Stimulated activated CD8-positive, alpha-beta memory T cell treated with anti-CD3 and anti-CD28 coated beads, Interleukin-4, amount 100 ng/mL, for 1 hour (primary cell): ENCODE measurements at places on chromosomes 4 and X.

DNA sequence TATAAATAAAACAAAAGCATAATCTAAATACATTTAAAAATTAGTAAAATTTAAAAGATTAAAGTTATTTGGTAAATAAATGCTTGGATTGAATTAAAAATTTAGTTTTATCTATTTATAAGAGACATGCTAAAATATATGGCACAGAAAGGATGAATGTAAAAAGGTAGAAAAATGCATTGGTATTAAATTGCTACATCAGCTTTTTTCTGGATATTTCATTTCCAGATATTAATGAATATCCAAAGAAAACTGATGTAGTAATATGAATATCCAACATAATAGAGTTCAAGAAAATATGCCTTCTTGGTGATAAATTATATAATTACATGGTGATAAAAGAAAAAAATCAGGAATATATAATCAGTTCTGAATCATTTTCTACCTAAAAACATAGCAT lies 1743.9 kb downstream of the RPA4 start:
- DNase-seq = no peak

- no peak for DNase-seq
Observed at GRCh38 chr4:118991686-118992085, 103.0 kb downstream of the SYNPO2 start.

DNA sequence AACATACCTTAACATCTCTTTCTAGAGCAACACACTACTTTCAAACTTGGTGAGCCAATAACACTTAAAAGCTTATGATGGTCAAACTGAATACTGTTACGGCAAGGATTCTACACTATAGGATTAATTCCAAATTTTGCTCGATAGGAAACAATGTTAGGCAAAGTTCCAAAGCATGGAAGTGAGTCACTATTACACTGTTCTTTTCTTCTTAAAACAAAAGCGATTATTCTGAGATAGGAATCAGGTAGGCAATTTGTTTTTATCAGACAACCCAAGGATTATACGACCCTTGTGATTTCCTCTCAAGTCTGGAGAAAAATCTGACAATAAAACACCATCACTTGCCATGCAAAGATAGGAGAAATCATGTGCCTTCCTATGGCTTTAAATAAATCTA lies 81.5 kb downstream of the HUWE1 start:
- DNase-seq = no peak

DNA sequence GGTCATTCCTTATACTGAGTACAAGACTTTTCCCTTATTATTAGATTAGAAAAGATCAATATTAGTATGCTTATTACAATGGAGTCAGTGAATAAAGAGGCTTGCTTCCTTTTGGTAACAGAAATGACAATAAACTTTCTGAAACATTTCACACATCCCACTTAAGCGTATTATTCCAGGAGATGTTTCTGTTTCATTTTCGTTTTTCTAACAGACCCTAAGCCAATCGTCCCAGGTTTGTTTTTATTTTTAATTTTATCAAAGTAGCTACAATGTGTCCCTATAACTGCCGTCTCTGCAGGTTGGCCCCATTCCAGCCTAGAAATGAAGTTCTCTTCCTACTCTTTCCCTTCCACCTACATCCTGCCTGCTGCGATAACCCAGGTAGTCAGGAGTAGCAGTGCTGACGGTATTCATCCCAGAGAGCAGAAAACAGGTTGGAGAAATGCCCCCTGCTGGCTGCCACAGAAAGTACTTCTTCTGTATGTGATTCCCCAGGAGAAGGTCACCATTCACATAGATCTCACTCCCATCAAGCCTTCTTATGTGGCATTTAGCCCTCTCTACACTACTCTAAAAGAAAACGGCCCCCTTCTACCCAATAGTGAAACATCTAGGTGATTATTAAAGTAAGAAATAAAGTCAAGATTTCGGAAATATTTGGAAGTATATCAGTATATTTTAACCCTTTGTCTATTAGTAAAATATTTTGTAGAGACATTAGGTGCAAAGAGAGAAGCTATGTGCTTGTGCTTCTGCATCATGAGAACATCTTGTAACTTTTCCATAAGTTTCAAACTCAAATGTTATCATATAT lies 40.4 kb downstream of the ENPEP start:
- DNase-seq = peak; percentile 50

DNA sequence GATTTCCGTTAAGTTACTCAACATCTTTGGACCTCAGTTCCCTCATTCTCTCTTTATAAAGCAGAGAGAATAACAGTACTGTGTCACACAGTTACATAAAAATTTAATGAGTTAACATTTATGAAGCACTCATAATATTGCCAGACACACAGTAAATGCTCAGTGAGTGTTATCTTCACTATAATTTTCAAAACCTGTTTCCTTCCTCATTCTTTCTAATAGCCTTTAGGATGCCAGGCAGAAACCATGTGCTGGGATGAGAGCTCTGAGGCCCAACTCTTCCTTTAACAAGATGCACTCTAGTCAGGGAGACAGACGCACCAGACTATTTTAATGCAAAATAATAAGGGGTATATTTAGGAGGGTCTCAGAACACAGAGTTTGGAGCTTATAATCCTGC lies 208.2 kb downstream of the STK32B start:
- no peak for DNase-seq

- no peak for DNase-seq
Observed at GRCh38 chrX:140492066-140492994, 12.5 kb downstream of the SOX3 start.

DNA sequence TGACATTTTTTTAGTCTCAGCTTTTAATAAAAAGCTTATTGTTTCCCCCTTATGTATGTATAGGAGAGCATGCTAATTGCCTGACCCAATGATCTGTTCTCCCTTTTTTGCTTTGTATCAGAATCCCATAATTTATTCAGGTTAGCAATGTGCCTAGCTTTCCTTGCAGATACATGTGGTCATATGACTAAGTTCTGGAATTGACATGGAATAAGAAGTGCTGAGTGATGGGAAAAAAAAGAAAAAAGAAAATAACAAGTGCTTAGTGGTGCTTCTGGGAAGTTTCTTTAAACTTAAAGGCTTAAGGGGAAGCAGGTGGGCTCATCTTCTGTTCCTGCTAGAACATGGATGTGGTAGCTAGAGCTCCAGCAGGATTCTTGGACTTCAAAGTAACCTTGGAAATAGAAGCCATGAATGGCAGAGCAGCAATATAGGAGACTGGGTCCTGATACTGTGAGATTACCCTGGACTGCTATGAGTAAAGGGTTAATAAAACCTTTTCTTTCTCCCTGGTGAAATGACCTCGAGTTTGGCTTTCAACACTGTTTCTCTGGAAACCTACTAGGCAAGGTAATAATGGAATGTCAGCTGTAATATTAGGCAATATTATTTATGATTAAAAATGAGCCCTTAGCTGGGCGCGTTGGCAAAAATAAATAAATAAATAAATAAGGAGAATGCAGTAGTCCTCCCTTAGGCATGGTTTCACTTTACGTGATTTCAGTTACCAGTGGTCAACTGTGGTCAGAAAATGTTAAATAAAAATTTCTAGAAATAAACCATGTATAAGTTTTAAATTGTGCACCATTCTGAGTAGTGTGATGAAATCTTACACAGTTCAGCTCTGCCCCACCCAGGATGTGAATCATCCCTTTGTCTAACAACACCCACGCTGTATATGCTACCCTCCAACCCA lies 16.7 kb upstream of the RBM41 start:
- no peak for DNase-seq

DNA sequence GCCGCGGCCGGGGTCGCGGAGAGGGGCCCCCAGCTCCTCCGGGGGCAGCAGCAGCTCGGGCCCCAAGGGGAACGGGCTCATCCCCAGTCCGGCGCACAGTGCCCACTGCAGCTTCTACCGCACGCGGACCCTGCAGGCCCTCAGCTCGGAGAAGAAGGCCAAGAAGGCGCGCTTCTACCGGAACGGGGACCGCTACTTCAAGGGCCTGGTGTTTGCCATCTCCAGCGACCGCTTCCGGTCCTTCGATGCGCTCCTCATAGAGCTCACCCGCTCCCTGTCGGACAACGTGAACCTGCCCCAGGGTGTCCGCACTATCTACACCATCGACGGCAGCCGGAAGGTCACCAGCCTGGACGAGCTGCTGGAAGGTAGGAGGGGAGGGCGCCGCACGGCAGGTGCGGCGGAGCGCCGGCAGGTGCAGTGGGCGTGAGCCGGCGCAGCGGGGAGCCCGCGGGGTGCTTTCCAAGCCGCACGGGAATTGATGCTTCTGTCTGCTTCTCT lies 886 bp downstream of the DCLK2 start:
- no peak for DNase-seq

GRCh38 chr4:174156239-174156826 lies 127.1 kb downstream of the FBXO8 start:
- no peak for DNase-seq

GRCh38 chr4:128574706-128575105 lies 234.8 kb upstream of the JADE1 start:
- DNase-seq = peak; percentile 26

DNA sequence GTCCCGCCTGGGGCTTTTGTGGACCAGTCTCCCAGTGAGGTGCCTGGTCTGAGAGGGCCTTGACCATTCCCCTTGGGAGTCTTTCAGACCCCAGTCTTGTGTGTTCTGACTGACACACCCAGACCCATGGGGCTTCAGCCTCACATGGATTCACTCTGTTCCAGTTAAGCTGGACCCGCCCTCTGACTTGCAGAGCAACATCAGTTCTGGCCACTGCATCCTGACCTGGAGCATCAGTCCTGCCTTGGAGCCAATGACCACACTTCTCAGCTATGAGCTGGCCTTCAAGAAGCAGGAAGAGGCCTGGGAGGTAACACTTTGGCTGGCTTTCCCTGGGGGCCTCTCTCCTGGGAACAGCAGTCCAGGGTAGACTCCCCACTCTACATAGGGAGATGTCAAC lies 6.8 kb downstream of the IL9R start:
- DNase-seq = no peak

DNA sequence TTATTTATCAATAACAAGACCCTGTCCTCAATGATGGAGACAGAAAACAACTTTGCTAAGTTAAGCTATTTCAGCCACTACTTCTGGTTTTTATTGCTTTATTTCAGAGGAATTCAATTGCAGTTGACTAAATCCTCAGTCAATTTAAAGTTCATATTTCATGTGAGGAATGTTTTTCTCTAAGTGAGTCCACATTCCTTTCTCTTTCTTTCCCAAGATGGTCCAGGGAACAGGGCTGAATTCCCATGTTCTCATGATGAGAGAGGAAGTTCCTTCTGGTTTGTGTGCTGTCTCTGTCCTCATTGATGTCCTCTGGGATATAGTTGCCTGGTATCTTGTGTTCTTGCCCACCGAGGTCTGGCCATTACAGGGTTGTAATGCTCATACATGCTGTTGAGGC lies 117.2 kb downstream of the SLIT2 start:
- DNase-seq = no peak

DNA sequence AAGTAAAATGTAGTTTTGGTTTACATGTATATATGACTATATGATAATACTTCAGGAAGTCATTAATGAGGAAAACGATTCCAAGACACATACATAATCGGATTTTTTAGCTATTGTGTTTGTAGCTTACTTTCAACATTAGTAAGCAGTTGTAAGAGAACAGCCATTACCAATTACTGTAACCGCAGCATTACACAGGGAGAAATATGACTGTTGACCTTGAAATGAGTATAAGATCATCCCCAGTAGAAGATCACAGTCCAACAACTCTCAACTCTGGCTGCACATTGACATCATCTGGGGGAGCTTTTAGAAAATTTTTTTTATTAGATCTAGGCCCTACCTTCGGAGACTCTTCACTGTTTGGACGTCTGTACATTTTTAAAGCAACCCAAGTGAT lies 762.0 kb upstream of the MAGEB2 start:
- no peak for DNase-seq

GRCh38 chr4:157043131-157043530 lies 32.8 kb upstream of the GLRB start:
- DNase-seq = no peak

GRCh38 chr4:127249066-127249766 lies 383.5 kb upstream of the INTU start:
- no peak for DNase-seq

DNA sequence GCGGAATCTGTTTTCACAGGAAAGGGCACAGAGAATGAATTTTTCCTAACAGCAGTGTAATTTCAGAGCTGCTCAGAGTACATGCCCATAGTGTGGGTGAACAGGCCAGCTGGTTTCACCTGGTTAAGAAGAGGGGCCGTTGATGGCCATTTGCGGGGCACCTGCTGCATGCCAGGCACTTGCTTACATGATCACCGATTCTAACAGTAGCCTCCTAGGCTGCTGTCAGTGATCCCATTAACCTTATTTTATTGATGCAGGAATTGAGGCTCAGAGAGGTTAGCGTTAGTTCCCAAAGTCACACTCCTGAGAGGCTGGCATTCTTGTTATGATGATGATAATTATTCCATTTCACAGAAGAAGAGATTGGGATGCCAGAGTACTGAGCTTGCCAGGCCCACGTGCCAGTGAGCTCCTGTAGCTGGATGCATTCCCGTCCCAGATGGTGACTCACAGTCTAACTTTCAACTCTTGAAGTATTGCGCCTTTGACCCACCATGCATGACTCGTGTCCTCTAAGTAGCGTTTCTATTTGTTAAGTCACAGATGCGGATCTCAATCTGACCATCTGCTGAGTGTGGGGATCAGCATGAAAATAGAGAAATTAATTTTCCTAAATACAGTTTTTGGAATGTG lies 76.5 kb downstream of the PSAPL1 start:
- no peak for DNase-seq

GRCh38 chr4:633976-634598 lies 8.7 kb downstream of the PDE6B start:
- no peak for DNase-seq

- no peak for DNase-seq
Observed at GRCh38 chrX:52979568-52979967, 21.2 kb upstream of the FAM156A start.

- DNase-seq = no peak
Observed at GRCh38 chr4:86496094-86497080, 97.7 kb upstream of the PTPN13 start.

DNA sequence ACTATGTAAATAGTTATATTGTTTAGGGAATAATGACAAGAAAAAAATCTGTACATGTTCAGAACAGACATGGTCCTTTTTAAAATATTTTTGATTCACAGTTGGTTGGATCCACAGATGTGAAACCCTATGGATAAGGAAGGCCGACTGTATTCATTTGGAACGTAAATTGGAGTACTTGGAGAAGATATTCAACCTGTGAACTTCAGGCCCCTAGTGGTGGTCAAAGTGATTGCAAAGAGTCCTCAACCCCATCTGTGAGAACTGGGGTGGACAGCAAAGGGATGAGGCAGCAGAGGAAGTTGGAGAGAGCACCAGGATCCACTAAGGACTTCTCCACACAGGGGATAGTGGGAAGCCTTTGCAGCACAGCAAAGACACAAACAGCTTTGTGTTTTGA lies 6.2 kb upstream of the CXCL13 start:
- DNase-seq = no peak

- no peak for DNase-seq
Observed at GRCh38 chrX:53373307-53373706, 49.1 kb downstream of the SMC1A start.
